ENCODE measurements at places on chromosomes 2 and 18.

GRCh38 chr2:238461916-238462315 lies 35.2 kb downstream of the ASB1 start:
- no peak for DNase-seq

DNA sequence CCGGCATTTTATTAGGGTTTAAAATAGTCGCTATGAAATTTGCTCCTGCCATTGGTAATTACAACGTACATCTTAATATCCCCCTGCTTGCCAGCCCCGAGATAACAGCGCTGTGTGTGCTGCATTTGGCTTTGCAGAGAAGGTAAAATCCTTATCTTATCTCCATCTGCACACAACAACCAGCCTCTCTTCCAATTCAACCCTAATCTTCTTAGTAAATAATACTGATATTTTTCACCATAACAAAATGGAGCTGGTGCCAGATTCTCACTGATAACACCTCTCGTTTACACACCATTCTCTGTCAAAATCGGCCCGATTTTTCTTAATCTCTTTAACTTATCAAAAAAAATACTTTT lies 61.4 kb upstream of the SIX3 start:
- DNase-seq: no peak

- DNase-seq: no peak
Measured at GRCh38 chr2:106205488-106205887, 11.4 kb upstream of the UXS1 start.

GRCh38 chr18:28801876-28802275 lies 624.9 kb upstream of the CDH2 start:
- no peak for DNase-seq

DNA sequence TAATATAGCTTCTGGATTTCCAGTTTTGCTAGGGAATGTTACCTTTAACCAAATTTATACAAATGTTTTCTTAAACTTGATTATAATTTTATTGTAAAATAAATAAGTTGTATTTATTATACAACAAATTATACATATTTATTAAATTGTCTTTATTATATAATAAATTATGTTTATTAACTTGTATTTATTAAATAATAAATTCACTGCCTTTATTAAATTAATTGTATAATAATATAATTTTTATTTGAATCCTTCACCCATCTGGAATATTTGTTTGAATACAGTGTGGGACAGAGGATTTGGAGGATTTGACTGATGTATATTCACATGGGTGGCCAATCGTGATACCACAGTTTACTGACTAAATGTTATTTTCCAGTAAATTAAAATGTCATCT lies 43.4 kb upstream of the CCDC178 start:
- no peak for DNase-seq

- no peak for DNase-seq
Measured at GRCh38 chr2:17518212-17519154, at the start of gene RAD51AP2. RAD51AP2 (minus strand) TSS chr2:17518440; CDS start chr2:17518415, 25 bp downstream.

DNA sequence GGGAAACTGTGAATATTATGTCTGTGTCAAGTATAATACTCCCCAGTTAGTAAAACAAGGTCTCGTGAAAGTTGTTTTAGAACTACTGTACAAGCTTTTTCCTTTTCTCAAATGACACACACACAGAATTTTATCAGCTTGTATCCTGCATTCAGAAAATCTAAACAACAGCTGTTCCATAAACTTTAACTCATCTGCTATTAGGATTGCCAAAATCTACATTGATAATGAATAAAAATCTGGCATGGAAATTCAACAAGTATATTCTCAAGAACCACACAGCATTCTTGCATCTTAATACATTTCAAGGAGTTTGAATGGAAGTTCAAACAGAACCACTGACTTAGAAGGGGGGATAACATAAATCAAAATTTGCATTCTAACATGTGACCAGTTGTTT lies 151.2 kb downstream of the SLC39A10 start:
- no peak for DNase-seq

- no peak for DNase-seq
Measured at GRCh38 chr2:40169430-40169829, 282.5 kb downstream of the SLC8A1 start.

Data from stimulated activated naive CD4-positive, alpha-beta T cell (primary cell).